ENCODE measurements at places on chromosomes 3 and 15.

DNA sequence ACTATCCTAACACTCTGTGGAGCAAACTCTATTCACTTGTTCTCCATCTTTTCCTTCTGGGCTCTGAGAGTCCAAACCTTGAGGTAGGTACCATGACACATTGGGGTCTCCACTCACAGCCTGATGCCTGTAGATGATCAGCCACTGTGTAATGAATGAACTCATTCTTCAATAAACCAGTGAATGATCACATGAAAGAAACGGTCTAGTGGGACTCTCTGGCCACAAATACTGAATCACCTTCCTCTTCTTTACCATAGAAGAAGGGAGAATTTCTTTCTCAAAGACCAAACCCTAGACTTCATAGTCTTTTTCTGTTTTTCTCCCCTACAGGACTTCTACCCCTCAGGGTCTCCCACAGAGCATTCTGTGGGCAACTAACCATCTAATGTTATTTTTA lies 20.5 kb upstream of the ABHD2 start:
- no peak for DNase-seq
- H3K4me1 ChIP-seq: no peaks in the 10 kb centered on the region
- H3K27ac ChIP-seq: no peak overlapping the region
- H3K4me3 ChIP-seq: no peak overlapping the region

DNA sequence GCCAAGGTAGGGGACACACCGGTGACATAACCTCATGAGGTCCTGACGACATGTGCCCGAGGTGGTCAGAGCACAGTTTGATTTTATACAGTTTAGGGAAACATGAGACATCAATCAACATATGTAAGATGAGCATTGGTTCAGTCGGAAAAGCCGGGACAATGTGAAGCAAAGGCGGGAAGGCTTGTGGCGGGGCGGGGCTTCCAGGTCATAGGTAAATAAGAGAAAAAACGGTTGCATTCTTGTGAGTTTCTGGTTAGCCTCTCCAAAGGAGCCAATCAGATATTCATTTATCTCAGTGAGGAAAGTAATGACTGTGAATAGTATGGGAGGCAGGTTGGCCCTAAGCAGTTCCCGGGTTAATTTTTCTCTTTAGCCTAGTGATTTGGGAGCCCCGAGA lies 271.7 kb upstream of the ATP10A start:
- no peak overlapping the region for H3K27ac ChIP-seq
- no peaks in the 10 kb centered on the region for H3K27me3 ChIP-seq
- no peaks in the 10 kb centered on the region for H3K4me1 ChIP-seq
- H3K36me3 ChIP-seq: no peaks in the 10 kb centered on the region
- DNase-seq: no peak

DNA sequence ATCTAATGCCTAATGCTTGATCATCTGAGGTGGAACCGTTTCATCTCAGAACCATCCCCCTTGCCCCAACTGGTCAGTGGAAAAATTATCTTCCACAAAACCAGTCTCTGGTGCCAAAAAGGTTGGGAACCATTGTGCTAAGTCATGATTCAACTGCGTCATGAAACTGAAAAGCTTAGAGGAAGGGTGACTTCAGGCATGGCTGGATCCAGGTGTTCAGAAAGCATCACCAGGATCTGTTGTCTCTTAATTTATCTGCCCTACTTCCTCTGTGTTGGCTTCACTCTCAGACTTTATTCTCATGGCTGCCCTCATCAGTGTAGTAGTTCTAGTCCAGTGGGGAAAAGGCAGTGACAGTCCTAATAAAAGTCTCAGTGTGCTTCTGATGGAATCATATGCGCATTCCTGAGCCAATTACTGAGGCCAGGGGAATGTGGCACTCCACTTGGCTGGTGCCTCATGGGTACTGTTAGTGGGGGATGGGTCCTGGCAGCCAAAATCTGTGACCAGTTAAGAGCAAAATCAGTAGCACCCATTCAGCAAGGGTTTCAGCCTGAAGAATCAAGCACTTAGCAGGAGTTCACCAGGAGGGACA lies 110.3 kb downstream of the WNT5A start:
- no peak for DNase-seq
- no peak overlapping the region for H3K27ac ChIP-seq
- no peaks in the 10 kb centered on the region for H3K27me3 ChIP-seq

DNA sequence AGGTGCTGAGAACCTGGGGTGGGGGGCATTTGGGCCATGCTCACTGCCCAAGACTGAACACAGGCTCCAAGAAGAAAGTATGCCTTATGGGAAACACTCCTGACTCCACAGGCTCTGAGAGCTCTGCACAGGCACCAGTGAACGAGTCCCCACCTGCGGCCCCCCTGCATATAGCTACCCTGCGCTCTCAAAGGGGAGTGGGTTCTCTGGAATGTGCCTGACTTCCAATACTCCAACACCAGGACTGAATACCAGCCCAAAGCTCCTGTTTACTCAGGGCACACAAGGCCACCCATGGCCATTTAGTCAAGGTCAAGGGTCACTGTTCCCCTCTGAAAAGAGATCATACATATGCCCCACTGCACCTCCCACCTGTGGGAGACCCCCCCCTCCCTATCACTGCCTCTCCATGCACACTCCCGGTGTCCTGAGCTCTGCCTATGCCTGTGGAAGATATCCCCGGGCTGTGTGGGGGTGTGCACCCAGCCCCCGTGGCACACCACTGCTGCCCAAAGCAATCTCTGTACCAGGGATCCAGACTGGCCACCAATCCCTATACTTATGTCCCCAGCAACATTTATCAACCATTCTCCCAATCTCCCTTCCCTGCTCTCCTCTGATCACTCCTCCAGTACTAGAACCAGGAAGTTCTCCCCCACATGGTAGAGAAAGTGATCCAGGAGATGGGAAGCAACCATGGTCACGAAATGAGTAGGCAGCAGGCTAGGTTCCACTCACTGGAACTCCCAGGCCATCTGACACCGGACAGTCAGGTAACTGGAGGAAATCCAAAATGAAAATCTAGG lies 1.5 kb upstream of the PLXNB1 start:
- peaks cover 48% of the 10 kb centered on the region for H3K4me1 ChIP-seq
- H3K36me3 ChIP-seq: peaks cover 29% of the 10 kb centered on the region
- no peaks in the 10 kb centered on the region for H3K27me3 ChIP-seq
- no peak overlapping the region for H3K27ac ChIP-seq
- no peak for DNase-seq
- no peak overlapping the region for H3K4me3 ChIP-seq

Measured in mesenchymal stem cell (in vitro differentiated cells and primary cell).